AML-193 (cell line): ENCODE measurements at places on chromosomes 2 and 18.

DNA sequence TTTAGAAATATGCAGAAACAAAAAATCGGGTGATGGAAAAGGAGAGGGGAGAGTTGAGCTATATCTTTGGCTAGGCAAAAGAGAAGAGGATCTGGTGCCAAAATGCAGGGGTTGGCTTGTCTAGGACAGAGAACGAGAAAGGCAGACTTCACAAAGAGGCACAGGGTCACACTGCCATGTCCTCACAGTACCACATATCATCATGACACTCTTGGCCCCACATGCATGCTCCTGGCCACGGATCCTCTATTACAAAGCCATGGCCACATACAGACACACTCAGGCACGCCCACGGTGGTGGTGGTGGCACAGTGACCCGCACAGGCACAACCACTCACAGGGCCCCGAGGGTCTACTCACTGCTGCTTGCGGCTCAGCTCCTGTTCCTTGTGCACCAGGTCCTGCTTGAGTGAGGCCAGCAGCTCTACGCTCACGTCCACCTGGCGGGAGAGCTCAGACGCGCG, 15.9 kb downstream of the FBXO41 start:
- no peak for DNase-seq

DNA sequence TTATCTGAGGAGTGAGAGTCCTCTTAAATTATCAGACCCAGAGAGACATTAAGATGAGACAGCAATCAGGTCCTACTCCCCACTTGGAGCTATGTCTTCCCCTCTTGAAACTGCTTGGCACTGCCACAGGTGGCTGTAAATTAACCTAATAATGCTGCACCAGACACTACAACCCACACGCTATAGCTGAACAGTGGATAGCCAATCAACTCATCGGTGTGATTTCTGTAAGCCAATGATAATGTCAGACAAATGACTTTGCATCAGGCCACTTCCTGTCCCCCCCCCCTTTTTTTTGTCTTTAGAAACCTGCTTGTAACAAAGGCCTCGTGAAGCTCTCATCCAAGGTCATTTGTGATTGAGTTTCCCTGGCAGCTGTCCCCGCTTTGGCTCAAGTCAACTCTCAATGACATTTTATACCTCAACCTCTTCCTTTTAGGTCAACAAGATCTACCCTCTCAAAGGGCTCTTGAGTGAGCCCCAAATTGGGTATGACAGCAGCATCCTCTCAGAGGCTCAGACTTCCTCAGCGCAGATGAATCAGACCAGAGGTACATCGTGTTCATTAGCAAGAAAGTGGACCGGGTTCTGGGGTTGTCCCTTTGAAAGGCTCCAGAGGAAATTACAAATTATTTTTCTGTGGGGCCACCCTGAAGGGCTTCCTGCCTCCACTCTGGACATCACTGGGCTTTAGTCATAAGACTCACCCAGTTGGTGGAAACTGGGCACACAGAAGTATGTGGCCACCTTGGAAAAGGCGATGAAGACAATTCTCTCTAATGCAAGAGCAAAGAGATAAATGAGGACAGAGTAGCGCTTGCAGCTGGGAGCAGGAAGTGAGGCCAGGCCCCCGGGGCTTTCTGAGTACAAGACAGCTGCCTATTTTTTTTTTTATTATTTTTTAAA, 73.6 kb downstream of the COPS8 start:
- no peak for DNase-seq

- no peak for DNase-seq
These were observed 504.9 kb downstream of the ZEB2 start for GRCh38 chr2:144015036-144015435.

DNA sequence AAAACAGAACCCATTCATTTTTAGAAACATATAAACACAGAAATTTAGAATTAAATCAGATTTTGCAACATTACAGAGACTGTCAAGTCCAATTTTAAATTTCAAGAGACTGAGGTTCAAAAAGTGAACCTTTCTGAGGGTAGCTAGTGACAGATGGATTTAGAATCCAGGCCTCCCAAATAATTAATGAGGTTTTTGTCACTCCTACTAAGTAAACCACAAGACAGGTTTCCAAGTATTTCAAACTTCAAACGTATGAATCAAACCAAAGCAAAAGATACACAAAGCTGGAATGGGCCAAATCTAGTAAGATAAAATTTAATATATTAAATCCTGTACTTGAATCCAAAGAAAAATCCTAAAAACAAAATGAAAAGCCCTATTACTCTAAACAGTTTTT, 25.3 kb downstream of the PPP4R3B start:
- DNase-seq: no peak

GRCh38 chr2:21041943-21042707, 1.7 kb downstream of the APOB start:
- DNase-seq: no peak

- no peak for DNase-seq
These were observed 25.8 kb upstream of the ERICH2 start for GRCh38 chr2:170744248-170745002.

DNA sequence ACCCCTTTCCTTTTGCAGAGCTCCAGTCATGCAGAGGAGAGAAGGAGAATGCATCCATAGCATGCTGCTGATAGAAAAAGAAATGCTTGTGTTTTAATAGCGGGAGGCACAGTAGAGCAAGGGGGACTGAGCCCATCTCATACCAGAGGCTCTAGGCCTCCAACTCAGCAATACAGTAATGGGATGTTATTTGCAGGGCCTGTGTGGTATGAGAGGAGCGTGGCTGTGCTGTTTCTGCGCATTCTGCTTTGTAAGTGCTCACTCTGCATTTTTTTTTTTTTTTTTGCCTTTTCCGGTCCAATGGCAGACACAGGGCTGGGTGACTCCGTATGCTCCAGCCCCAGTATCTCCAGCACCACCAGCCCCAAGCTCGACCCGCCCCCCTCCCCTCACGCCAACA, 200.0 kb downstream of the GBX2 start:
- DNase-seq: no peak

DNA sequence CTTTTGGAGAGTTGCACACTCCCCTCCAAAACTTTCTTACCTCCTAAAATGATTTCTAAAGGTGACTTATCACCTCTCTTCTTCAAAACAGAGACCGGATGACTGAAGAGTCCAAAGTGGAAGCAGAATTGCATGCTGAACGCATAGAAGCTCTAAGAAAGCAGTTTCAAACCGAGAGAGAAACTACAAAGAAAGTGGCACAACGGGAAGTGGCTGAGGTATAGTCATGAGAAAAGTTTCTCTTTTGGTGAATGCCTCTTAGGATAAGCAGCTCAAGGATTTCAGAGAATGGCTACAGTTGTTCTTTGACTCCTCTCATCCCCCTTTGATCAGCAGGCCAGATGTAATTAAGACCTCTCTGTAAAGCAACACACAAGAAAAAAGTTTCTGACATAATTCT, 73.6 kb downstream of the GTF3C3 start:
- no peak for DNase-seq
